ENCODE measurements at places on chromosomes 5 and 9.

GRCh38 chr5:17735761-17736160 is 101.5 kb downstream of the TAF11L14 start:
- DNase-seq, result no peak

GRCh38 chr5:38051711-38052511 is 206.4 kb upstream of the EGFLAM start:
- no peak for DNase-seq

- no peak for DNase-seq
Measured at GRCh38 chr5:96337048-96337781, 95.8 kb downstream of the PCSK1 start.

DNA sequence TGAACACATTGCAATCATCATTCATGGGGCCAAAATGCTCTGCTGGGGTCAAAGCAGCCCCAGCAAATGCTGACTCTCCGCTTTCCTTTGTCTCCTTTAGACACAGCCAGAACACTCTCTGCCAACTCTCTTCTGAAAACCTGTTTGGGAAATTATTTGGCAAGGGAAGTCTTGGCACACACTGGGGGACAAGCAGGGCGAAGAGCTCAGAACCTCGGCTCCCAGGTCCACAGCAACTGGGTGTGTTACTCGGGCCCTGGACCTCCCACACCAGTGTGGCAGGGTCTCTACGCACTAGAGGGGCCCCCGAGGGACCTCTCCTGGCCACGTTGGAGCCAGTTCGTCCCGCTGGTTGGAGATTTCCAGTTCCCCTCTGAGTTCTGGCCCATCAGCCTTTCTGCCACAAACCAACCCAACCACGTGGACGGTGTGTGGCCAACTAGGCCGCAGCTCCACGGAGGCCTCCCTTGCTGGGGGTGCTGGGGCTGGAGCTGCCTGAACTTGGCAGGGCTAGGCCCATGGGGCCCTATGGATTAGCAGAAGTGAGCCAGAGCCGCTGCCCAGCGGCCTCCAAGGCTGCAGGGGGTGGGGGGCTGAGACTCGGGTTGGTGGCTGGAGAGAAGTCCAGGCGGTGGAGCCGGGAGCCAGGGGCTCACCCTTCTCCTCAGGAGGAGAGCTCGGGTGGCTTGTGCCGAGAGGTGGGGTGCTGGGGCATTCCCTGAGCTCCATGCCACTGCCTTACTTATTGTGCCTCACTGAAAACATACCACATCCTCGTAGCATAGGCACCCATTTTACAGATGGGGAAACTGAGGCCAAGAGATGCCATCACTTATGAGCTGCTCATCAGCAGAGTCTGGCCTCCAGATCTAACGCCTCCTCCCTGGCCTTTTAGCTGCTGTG is 46.8 kb upstream of the RNU6ATAC start:
- no peak for DNase-seq

- DNase-seq, result no peak
Measured at GRCh38 chr5:111530298-111530740, 18.0 kb upstream of the STARD4 start.

- DNase-seq, result no peak
Measured at GRCh38 chr5:131167615-131168014, 2.6 kb upstream of the HINT1 start.

DNA sequence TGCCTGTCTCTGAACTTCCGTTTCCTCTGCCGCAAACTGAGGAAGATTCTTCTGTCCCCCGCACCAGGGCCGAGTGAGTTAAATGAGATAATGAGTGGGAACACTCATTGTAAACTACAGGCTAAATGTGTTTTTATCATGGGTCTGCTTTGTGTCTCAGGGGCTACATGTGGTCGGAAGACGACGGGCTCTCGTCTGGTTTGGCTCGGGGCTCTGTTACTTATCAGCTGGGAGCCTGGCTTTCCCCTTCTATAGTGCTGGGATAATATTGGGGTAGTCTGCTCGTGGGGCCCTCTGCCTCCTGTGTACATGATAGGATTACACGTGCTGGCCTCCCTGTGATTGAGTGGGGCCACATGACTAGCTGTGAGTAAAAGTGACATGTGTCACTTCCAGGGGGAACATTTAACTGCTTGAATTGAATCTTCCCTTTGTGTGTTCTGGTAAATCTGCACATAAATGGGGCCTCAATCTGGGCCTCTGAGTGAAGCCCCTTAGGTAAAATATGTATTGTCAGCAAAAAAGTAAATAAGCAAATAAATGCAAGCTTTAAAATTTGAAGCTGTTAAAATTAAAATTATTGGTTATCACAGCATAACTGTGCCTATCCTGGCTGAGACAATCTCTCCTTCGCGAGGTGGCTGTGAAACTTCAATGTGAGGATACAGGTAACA is 86.9 kb upstream of the SH3PXD2B start:
- no peak for DNase-seq

DNA sequence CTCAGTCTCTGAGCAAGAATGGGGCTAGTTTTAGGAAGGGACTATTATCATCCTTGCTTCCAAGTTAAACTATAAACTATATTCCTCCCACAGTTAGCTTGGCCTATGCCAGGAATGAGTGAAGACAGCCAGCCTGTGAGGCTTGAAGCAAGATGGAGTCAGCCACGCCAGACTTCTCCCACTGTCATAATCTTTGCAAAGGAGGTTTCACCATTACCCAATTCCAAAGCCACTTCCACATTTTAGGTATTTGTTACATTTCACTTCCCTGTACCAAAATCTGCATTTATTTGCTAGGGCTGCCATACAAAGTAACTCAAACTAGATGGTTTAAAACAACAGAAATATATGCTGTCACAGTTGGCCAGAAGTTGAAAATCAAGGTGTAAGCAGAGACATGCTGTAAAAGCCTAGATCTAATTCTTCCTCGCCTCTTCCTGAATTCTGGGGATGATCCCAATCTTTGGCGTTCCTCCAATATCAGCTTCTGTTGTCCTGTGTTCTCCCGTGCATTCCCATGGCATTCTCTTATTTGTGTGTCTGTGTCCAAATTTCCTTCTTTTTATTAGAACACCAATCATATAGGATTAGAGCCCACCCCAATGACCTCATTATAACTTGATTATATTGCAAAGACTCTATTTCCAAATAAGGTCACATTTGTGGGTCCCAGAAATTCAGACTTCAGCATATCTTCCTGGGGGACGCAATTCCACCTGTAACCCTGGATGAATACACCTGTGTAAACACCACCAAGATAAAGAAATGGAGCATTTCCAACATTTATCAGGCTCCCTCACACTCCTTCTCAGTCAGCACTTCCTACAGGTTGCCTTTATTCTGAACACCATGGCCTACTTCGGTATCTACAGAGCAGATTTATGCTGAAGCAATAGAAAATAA is 126.8 kb downstream of the GCNT1 start:
- DNase-seq, result no peak

DNA sequence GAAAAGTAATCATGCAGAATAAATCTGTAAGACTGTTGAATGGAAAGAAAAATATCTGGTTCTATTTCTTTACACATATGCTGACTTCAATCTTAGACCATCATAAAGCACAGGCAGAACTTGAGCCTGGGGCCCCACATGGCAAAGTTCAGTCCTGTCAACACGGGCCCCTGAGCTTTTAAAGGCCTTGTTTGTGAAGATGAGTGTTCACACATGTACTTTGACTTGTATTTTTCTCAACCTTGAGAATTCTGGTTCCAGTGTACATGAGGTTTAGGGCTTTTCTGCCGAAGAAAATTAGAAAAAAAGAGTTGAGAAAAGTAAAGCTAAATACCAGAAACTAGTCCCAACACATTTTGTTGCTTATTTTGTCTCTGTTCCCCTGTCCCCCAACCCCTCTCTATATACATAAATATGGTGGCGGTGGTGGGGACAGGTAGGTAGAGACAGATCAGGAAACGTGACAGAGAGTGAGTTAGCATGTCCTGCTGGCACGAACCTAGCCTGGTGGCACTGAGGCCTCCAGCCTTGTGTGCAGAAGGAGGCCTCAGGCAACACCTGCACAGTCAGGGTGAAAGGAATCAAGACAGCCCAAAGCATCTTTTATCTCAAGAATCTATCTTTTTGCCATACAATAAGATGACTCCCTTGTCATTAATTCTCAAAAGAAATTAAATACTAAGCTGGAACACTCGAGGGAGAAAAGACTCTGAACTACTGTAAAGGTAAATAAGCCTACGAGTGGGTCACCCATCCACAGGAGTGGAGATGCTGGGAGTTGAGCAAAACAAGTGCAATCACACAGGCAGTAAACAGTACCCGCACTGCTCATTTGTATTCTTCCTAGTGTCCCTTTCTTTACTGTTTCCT is 22.9 kb downstream of the LIFR start:
- no peak for DNase-seq

DNA sequence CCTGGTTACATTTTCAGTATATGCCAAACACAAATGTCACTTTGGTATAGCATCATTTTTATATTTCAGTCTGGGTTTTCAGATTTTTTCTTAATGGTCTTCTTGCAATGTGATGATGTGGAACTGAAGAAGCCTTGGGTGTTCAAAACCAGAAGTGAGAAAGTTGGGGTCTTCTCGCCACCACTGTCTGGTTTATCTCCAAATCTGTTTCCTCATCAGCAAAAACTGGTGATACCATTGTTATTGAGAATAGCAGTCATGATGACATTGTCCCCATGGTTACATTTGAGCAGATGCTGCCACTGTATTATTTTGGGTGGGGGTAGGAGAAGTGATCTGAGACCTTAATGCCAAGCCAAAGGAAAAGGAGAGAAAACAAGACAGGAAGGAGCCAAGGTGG is 85.9 kb upstream of the MAP3K1 start:
- DNase-seq, result no peak

GRCh38 chr5:91095786-91096385 is 287.2 kb downstream of the ARRDC3 start:
- no peak for DNase-seq

DNA sequence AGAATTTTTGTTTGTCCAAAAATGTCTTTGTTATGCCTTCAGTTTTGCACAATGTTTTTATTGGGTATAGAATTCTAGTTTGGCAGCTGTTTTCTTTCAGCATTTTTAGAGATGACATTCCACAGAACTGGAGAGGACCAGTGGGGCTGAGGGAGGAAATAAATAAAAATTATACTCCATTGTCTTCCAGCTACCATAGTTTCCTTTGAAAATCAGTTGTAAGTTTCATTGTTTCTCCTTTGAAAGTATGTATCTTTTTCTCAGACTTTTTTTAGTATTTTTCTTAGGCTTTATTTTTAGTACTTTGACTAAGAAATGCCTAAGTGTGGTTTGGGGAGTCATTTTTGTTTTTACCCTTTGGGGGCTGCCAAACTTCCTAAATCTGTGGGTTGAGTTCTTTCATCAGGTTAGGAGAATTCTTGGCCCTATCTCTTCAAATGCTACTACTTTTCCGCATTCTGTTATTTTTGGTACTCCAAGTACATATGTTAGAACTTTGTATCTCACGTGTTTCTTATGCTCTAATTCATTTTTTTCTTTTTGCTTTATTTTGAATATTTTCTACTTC is 15.2 kb upstream of the FBLL1 start:
- DNase-seq, result no peak

DNA sequence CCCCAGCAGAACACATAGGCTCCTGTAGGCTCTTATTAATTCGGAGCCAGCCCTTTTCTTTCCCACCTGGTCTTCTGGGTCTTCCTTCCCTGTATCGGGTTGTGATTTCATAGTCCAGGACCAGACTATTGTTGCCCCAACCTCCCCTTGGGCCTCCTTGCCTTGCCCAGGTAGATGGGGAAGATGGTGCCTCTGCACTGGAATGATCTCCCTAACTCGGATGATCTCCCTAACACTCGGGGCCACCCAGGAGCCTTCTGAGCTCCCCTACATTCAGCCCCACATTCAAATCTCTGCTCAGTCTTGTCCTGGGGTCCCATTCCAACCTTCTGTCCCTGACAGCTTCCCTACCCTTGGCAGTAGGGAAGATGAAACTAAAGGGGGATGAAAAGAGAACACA is 2.7 kb upstream of the IRF1 start:
- DNase-seq, result no peak

GRCh38 chr9:121283856-121284732 is 16.1 kb downstream of the GSN start:
- DNase-seq, result no peak

- no peak for DNase-seq
Measured at GRCh38 chr5:179339996-179340395, 5.3 kb downstream of the ADAMTS2 start.

DNA sequence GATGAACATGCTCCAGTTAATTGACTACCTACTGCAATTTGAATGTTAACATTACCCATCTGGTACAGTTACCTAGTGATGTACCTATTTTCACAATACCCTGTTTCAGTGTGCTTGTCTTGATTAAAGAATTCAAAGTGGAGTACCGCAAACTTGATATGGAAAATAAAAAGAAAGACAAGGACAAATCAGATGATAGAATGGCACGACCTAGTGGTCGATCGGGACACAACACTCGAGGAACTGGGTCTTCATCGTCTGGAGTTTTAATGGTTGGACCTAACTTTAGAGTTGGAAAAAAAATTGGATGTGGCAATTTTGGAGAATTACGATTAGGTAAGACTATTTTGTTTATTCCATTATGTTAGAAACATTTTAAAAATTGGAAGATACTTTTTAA is 33.5 kb downstream of the CSNK1G3 start:
- DNase-seq, result peak; percentile 12

DNA sequence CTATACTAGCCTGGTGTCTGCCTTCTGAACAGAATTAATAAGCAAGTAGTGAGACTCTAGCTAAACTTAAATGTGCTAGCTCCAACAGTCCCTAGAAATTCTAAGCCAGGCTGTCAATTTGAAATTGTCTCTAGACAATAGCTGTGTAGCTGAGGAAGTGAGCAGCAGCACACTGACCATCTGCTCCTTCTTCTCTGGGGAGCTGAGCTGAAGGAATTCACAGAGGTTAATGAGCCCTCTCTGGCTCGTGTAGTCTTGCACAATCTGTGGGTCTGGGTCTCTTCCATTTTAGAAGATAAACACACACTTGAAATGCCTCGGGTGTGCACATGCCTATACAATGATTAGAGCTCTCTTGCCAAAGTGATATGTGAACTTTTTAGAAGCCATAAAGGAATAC is 63.5 kb upstream of the BARX1 start:
- no peak for DNase-seq

DNA sequence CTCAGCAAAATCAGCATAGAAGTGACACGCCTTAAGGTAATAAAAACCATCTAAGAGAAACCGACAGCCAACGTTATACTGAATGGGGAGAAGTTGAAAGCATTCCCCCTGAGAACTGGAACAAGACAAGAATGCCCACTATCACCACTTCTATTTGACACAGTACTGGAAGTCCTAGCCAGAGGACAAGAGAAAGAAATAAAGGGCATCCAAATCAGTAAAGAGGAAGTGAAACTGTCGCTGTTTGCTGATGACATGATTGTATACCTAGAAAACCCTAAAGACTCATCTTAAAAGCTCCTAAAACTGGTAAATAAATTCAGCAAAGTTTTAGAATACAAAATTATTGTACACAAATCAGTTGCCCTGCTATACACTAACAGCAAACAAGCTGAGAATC is 393.3 kb downstream of the KIF4B start:
- DNase-seq, result no peak

Data from HEK293T (cell line).